ENCODE measurements at places on chromosomes 1 and 21. TPM values are rescaled to one million over a fixed set of nuclear protein-coding genes. Genes with fewer than 3 reads are reported as not detected.
A peak's percentile ranks its signal among the peaks of the same experiment; 100 is the strongest.

GRCh38 chr1:245969283-245969682, 537.8 kb downstream of the SMYD3 start:
- DNase-seq, result peak; percentile 38

- no peak for DNase-seq
Observed at GRCh38 chr1:7893529-7894180, 40.8 kb upstream of the UTS2 start.

DNA sequence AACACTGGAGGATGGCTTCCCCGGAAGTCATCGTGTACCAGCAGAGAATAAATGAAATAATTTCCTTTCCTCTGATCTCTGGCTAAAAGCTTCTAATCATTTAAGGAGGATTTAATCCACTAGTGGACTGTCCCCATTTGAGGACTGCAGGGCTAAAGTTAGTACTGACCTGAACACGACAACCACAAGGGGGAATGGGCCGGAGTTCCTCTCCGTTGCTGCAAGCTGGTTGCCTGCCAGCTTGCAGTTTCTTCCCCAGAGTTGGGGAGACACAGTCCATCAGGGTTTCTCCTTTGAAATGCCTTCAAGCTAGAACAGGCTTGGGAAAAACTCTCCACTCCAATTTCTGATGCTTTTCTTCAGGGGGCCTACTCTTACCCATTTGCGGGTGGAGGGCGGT, 35.5 kb upstream of the NPL start:
- no peak for DNase-seq

- no peak for DNase-seq
Observed at GRCh38 chr21:46110499-46111192, 12.7 kb downstream of the COL6A2 start.

- DNase-seq, result no peak
Observed at GRCh38 chr1:93448292-93448982, 519 bp downstream of the FNBP1L start.

DNA sequence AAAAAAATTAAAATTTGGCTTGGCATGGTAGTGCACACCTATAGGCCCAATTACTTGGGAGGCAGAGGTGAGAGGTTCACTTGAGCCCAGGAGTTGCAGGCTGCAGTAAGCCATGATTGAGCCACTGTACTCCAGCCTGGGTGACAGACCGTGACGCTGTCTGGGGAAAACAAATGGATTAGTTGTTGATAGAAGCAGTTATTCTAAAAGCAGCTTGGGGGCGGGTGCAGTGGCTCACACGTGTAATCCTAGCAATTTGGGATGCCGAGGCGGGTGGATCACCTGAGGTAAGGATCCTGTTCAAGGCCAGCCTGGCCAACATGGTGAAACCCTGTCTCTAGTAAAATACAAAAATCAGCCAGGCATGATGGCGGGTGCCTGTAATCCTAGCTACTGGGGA, 40.3 kb downstream of the KIF1B start:
- no peak for DNase-seq

GRCh38 chr1:234477386-234478151, 1.4 kb downstream of the TARBP1 start:
- DNase-seq, result no peak

DNA sequence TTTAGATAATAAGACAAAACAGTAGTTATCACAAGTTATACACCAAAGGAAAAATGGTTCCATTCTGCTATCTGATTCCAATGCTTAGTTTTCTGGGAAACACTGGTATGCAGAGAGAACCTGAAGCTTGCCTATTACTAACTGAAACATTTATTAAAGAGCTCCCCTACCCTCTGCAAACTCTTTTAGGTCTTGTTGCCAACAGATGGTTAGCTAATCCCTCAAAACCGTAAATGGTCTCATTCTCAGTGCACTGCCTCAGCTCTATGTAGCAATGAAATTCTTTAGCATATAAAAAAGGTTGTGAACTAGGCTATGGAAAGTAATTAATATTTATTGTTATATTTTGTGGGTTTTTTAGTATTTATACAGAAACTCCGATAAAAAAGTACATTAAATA, 20.4 kb downstream of the C21orf91 start:
- no peak for DNase-seq

DNA sequence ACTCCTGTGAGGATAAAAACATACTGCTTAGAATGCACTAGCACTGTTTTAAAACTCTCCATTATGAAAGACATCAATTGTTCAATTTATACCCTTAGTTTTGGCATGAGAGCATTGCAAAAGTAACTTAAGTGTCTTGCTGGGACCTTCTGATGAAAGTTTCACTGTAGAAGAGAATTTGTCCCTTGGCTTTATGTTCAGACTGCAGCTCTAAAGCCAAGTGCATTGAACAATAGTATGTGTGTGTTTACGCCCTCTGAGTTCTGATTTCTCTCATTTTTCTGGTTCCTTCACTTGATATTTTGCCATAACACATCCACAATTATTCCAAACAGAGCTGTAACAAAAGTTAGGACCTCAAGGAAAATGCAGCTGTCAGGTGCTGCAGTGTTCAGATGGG, 474.6 kb downstream of the DISC1 start:
- no peak for DNase-seq

DNA sequence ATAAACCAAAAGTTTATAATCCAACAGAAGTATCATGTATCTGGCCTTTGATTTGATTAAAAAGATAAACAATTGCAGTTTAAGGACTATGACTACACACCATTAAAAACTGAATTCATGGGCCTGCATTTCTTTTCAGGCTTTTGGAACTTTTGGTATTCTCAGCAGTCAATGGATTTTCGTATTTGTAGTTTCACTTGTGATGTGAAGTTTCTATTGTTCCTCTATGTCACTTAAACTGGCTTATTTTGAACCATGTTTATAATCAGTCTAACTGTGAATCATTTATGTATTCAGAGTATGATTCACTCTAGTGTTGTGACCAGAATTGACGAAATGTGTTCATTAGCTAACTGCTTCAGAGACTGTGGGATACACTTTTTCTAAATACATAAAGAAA, 132.9 kb downstream of the COQ8A start:
- no peak for DNase-seq

- DNase-seq, result no peak
Observed at GRCh38 chr1:39497585-39497984, 6.1 kb downstream of the BMP8A start.

GRCh38 chr1:52836035-52836434, 6.5 kb upstream of the ZYG11A start:
- no peak for DNase-seq

DNA sequence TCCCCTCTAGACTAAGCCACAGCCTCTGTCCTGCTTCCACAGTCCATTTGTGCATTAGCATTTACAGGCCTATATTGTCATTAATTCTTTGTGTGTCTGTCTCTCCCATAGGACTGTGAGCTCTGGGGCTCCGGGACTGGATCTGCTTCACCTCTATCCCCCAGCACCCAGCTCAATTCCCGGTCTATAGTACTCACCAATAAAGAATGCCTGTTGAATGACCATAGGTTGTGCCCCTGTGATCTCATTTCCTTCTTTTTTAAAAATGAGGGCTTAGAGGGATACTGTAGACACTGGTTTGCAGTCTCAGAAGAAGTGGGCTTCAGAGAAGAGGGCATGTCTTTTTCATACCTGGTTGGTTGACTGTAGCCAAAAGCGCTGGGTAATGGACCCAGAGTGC, 8.8 kb upstream of the POU3F1 start:
- no peak for DNase-seq

DNA sequence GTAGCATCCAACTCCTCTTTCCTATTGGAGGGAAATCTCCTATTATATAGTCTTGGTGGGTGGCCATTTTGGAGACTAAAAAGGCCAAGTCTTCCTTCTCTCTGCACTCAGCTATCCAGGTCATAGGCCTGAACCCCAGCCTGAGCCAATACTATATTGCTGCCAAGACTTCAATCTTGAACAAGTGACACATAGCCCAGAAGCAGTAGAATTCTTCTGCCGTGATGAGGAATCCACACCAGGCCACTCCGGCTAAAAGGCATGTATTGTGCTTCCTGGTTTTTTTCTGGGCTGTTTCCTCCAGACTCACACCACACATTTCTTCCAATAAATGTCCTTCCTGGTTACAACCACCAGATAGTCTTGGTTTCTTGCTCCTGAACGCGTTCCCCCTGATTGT, 43.0 kb downstream of the ATF3 start:
- no peak for DNase-seq

GRCh38 chr21:45179568-45180245, 105.3 kb downstream of the ADARB1 start:
- no peak for DNase-seq

DNA sequence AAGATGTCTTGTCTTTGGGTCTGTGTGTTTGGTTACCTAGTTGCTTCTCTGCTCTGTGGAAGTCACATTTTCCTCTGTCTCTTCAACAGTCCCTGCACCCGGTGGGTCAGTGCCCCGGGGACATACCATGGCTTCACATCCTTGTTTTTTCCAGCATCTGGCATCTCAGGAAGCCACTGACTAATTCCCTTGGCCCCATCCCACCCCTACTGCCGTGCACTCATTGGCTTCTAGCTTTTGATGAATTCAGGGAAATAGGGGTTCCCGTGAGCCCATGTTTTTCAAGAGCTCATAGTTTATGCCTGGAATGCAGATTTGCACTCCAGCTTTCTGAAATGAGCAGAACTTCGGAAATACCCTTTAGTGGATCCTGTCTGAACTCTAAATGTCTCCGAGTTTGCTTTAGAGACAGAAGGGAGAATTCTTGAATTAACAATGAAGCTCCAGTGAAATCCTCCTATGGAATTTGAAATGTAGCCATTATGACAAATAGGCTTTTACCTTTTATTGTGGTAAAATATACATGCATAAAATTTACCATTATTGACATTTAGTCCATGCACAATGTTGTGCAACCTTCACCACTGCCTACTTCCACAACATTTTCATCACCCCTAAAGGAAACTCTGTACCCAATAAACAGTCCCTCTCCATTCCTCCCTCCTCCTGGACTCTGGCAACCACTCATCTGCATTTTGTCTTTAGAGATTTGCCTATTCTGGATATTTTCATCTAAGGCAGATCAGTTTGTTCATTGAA, 67.5 kb downstream of the CLIC6 start:
- no peak for DNase-seq

GRCh38 chr1:207463021-207463420, 8.9 kb downstream of the CR2 start:
- no peak for DNase-seq

DNA sequence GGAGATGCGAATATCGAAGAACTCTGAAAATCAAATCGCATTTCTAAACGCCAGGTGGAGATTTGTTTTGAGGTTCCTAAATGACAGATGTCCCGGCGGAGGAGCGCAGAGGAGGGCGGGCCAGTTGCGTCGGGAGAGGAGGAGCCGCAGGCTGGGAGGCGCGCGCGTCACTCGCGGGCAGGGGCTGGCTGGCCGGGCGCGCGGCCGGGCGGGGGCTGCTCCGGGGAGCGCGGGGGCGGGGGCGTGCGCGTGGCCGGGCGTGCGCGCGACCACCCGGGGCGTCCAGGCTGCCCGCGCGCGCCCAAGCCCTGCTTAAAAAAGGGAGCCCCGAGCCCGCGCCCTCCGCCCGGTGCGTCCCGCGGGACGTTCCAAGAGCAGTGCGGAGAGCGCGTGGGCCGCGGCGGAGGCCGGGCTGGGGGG, 47.3 kb downstream of the H3-3A start:
- DNase-seq, result no peak

GRCh38 chr1:86207323-86207722, 50.8 kb upstream of the COL24A1 start:
- peak; percentile 23 for DNase-seq

DNA sequence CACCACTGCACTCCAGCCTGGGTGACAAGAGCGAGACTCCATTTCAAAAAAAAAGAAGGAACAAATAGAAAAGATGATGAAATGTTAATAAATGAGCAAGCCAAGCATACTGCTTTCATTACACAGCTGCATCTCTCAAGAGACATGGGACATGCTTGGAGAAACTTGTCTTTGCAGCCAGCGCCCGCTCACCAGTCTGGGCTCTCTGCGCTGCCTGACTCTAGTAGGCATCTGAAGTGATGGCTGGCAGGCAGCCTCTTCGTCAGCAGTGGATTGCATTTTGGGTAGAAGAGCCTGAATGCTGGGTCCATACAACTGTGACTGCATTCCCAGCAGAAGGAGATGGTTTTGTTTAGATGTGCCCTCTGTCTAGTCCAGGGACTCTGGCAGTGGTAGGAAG, 48.0 kb downstream of the IL6R start:
- DNase-seq, result no peak

DNA sequence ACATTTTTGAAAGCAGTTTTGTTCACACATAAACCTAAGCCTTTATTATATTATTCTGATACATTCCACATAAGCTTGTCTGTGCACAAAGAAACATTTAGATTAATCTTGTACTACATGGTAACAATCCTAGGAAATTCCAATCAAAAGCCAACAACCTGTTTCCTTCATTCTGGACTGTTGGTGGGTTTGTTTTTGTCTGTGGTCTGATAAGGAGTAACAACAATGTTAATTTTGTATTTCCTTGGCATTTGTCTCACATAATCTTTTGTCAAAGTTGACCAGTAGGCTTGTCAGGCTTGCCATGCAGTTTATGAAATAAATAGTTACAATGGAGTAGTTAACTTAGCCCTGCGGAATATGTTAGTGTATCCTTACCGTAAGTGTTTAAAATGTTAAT, 183.3 kb downstream of the DHRS3 start:
- DNase-seq, result no peak

The ZNF695 gene
- total RNA-seq, result 4.7 TPM

The RASAL2 gene
- 10.1 TPM for total RNA-seq

The LCE3E gene
- not detected for total RNA-seq

The ARHGEF16 gene
- 36.6 TPM for total RNA-seq

The RBM11 gene
- 0.23 TPM for total RNA-seq

The PPFIA4 gene
- 11.6 TPM for total RNA-seq

The FALEC gene
- total RNA-seq, result not detected

The C1orf105 gene
- not detected for total RNA-seq

The TRIM17 gene
- 10.4 TPM for total RNA-seq

The FLG2 gene
- not detected for total RNA-seq
